Tracheal epithelial cell (primary cell): ENCODE measurements at places on chromosomes 11 and 22. TPM values are rescaled to one million over a fixed set of nuclear protein-coding genes. Genes with fewer than 3 reads are reported as not detected.

The ATP5MG gene
- total RNA-seq: 40.5 and 54.1 TPM in 2 replicates

The SGSM1 gene
- not detected in 2 replicates for total RNA-seq

The ZNF215 gene
- 3.8 and 4.3 TPM in 2 replicates for total RNA-seq

The ZC3H7B gene
- total RNA-seq: 19.4 and 32.3 TPM in 2 replicates

The MYO18B gene
- under 0.01 TPM in 1 of 2 replicates, not detected in the other for total RNA-seq

The MS4A12 gene
- not detected in 2 replicates for total RNA-seq

The APOA1 gene
- 0.85 TPM in 1 of 2 replicates, not detected in the other for total RNA-seq

The DCDC1 gene
- under 0.01 and 0.21 TPM in 2 replicates for total RNA-seq

The CSF2RB gene
- total RNA-seq: not detected in 2 replicates

The APOL1 gene
- total RNA-seq: 7.2 and 56.9 TPM in 2 replicates

The MS4A15 gene
- not detected in 2 replicates for total RNA-seq

The BEST1 gene
- 1.5 and 1.7 TPM in 2 replicates for total RNA-seq

The SULT4A1 gene
- 0.24 TPM in 1 of 2 replicates, not detected in the other for total RNA-seq

The DMC1 gene
- 1.3 and 2.2 TPM in 2 replicates for total RNA-seq

The KRTAP5-1 gene
- not detected in 2 replicates for total RNA-seq

The BIRC3 gene
- 0.85 and 23.9 TPM in 2 replicates for total RNA-seq
